NCI-H460 (cell line): ENCODE measurements at places on chromosomes 11 and 22.

DNA sequence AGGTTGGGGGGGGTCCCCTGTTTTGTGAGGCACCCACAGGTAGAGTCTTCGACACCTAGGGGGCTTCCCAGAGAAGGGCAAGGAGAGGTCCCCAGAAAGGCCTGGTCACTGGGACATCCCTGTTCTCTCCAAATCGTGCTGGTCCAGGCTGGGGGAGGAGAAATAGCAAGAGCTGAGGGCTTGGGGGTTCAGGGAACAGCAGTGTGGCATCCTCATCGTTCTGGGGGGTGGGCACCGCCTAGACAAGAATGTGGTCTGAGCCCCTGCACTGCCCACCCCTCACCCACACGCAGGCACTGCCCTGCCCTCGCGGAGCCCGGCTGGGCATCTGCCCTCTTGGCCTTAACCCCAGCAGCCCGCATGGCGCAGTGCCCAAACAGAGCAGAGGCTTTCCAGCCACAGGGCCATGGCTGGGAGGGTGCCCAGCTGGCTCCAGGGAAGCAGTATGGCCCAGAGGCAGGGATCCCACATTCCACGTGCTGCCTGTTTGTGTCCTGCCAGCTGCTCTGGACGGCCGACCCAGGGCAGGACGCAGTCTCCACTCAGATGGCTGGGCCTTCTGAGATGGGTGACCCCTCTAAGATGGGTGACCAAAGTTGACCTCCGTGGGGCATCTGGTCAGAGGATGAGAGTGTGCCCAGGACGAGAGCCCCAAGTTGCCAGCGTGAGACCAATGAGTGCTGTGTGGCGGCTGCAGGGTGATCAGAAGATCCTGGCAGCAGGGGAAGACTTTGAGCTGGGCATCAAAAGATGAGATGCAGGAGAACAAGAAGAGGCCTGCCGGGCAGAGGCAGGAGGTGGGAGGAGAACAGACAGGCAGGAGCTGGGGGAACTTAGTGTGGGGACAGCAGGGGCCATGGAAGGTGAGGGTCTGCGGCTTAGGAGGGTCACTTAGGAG is 14.4 kb downstream of the SCARF2 start:
- no peak for DNase-seq

GRCh38 chr11:6717426-6717825 is 34.3 kb upstream of the MRPL17 start:
- no peak for DNase-seq

GRCh38 chr11:124294687-124295086 is 19.1 kb downstream of the OR8D1 start:
- no peak for DNase-seq

GRCh38 chr22:16914006-16914405 is 88.8 kb upstream of the XKR3 start:
- no peak for DNase-seq

DNA sequence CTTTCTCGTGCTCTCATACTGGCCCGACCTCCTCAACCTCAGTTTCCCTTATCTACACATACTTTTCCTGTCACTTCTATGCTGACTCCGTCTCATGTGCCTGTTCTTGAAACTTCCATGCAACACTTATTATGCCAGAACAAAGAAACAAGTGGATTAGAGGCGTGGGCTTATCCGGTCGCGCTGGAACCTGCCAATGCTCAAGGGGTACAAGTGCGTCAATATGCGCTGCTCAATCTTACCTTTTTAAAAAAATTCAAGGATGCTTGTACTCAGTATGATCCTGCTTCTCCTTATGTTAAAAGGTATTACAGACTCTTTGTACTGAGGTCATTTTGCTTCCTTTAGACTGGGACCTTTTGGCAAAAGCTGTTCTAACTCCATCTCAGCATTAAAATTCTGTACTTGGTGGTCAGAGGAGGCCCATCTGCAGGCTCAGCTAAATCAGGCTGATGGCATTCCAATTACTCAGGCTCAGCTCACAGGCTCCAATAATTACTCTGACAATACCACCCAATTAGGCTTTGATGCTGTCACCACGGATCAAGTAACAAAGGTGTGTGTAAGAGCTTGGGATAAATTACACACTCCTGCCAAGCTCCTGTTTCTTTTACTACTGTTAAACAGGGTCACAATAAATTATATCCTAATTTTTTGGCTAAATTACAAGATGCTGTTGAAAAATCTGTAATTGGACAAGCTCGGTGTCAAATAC is 26.3 kb upstream of the ALDH3B2 start:
- DNase-seq: no peak

GRCh38 chr11:130404727-130405126 is 23.7 kb downstream of the ADAMTS8 start:
- no peak for DNase-seq

- no peak for DNase-seq
Observed at GRCh38 chr22:35126993-35127392, 61.0 kb downstream of the ISX start.

- DNase-seq: no peak
Observed at GRCh38 chr11:7417328-7417727, 68.0 kb upstream of the OLFML1 start.

GRCh38 chr22:45104313-45104712 is 59.4 kb upstream of the NUP50 start:
- DNase-seq: no peak

GRCh38 chr11:113308601-113309000 is 5.8 kb upstream of the TTC12 start:
- DNase-seq: no peak

GRCh38 chr11:19677381-19678080 is 35.1 kb upstream of the NAV2 start:
- no peak for DNase-seq
